ENCODE measurements at places on chromosomes 13 and 19.
A peak's percentile ranks its signal among the peaks of the same experiment; 100 is the strongest.

GRCh38 chr19:19507354-19507753 lies 8.0 kb downstream of the TSSK6 start:
- no peak for DNase-seq

- DNase-seq = no peak
Measured at GRCh38 chr13:28743499-28744083, 24.8 kb upstream of the SLC46A3 start.

DNA sequence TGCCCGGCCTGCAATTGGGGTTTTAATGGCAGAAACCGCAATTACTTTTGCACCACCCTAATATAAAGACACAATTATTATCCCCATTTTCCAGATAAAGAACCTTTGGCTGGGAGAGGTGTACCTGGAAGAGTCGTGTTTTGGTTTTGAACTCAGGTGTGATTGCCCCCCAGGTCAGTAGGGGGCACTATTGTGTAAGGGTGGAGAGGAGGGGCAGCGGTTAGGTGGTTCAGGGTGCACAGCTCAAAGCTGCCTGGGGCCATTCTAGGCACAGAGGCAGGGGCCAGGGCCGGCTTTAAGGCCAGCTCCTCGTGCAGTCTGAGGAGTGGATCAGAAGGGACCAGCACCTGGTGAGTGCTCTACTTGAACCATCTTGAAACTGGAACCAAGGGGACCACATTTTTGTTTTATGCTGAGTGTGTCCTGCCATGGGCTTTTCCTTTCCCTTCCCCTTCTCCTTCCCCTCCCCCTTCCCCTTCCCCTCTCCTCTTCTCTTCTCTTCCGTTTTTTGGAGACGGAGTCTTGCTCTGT lies 5.8 kb upstream of the FCGRT start:
- peak; percentile 56 for DNase-seq

- no peak for DNase-seq
Measured at GRCh38 chr19:47491358-47492136, 7.5 kb upstream of the KPTN start.

DNA sequence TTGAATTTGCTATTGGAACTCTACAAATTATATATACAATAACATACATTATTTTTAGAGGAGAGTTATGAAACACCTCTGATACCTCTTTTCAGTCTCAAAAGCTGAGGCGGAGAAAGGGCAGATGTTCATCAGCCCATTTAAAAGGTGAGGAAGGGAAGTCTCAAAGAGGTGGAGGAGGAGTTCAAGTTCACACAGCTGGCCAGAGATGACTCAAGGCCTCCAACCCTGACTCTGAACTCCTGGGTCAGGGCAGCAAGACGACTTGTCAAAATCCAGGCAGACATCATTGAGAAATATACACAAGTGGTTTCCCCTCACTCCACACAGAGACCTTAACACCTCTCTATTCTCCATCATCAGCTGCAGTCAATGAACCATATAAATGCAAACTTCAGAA lies 2.1 kb downstream of the SIAH3 start:
- DNase-seq = no peak

DNA sequence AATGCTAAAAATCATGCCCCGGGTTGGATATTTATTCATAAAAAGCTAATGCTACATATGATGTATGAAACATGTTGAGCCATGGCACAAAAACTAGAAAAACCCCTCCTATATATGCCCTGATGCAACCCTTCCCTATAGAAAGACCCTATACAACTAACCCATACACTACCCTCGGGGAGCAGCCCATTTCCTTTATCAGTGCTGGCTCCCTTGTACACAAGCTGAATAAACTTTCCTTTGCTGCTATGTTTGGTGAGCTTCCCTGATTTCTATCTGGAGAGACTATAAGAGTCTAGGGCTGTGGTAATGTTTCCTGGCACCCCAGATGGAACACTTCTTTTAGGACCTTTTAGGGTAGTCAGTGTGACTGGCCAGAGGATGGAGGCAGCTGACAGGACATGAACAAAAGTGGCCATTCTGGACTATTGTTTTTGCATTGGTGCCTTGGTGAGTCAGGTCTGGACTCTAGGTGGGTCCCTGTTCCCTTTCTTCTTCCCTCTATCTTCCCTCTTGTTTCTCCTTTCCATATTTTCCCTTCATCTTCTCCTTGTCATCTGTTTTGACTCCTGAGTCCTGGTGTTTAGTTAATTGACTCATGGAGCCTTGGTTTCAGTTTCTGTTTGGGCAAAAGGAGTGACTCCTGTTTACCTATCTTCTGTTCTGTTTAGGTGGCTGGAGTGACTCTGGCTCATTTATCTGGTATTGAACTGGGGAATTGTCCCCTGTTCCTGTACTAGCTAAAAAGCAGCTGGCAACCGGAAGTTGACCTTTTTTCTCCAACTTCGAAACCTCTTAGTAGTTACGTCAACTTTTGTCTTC lies 1321.8 kb upstream of the PCDH9 start:
- DNase-seq = no peak

DNA sequence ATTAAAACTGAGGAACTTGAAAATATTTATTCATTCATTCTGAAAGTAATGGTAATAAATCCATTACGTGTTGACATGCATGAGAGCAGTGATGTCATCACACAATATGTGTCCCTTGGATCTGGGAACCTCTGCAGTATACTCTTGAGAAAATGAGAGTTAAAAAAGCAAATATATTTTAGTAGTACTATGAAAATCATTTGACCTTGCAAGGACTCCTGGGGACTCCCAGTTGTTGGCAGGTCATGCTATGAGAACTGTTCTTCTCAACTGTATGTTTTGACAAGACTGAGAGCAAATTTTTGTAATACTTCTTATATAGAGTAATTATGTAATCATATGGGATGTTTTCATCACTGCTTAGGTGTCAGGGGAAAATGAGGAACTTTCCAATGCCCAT lies 249.4 kb downstream of the PCCA start:
- DNase-seq = no peak

DNA sequence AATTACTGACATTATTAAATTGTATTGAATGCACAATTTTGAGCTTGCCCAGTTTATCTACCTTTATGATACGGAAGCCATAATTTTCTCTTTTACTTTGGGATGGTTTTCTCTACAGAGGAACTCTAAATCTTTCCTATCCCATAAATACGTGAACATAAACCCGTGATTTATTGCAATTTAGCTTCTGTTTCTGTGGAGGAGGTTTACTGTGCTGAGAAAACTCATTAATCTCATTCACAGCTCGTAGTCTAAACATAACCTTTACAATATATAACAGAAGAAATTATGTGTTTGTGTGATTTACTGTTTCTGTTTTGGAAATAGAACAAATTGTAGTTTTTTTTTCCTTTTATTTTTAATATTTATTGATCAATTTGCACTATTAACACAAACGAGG lies 207.1 kb upstream of the PCDH9 start:
- DNase-seq = no peak

DNA sequence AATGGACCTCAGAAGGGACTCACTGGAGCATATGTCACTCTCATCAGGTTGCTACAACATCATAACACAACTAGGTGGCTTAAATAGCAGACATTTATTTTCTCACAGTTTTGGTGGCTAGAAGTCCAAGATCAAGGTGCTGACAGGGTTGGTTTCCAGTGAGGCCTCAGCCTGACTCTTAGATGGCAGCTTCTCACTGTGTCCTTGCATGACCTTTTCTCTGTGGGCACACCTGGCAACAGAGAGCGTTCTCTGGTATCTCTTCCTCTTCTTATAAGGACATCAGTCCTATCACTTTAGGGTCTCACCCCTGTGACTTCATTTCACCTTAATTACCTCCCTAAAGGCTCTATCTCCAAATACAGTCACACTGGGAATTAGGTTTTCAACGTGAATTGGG lies 74.5 kb downstream of the CYSLTR2 start:
- no peak for DNase-seq

- no peak for DNase-seq
Measured at GRCh38 chr13:88802886-88803285, 1131.7 kb downstream of the SLITRK5 start.

GRCh38 chr13:25024175-25024574 lies 71.8 kb upstream of the PABPC3 start:
- DNase-seq = no peak

GRCh38 chr19:29842471-29843179 lies 30.8 kb downstream of the CCNE1 start:
- DNase-seq = peak; percentile 31

GRCh38 chr13:37753776-37754175 lies 115.8 kb downstream of the TRPC4 start:
- DNase-seq = no peak

DNA sequence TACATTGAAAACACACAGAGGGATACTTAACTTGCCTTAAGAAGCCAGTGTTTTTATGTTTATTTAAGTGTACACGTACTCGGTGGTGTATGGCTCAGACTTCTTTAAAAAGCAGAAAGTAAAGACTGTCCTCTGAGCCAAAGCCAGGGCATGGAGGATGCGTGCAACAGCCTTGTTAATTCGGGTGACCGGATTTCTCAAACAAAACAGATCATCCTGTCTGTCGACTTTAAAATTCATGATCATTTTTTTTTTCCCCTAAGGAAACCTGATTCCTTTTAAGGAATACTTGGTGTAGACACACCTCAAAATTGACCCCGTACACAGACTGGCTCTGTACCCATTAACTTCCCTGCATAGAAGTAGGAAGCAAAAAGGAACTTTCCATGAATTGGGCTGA lies 124.7 kb upstream of the RNF113B start:
- DNase-seq = no peak

- DNase-seq = no peak
Measured at GRCh38 chr13:105135852-105136615, 1399.4 kb downstream of the EFNB2 start.

DNA sequence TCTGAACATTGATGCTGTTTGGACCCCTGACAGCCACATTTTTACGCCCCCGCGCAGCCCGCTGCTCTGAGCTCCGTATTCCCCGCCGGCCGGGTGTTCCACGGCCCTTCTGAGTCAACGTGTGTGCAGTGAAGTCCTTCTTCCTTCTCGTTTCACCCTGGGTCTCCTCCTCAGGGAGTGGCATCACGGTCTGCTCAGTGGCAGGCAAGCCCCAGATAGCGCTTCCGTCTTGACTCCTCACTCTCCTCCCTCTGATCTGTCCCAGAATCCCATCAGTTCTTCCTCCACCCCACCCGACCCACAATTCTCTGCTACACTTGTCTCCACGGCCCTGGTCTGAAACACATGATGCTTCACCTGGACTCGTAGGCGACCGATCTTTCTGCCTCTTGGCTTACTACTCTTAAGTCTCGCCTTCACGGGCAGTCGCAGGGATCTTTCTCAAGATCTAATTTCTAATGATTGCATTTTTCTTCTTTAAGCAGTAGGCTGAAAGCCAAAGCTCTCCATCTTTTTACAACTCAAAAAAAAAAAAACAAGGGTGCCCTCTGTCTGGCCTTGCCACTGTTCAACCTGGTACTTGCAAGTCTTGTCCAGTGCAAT lies 33.9 kb downstream of the CCNE1 start:
- DNase-seq = no peak

DNA sequence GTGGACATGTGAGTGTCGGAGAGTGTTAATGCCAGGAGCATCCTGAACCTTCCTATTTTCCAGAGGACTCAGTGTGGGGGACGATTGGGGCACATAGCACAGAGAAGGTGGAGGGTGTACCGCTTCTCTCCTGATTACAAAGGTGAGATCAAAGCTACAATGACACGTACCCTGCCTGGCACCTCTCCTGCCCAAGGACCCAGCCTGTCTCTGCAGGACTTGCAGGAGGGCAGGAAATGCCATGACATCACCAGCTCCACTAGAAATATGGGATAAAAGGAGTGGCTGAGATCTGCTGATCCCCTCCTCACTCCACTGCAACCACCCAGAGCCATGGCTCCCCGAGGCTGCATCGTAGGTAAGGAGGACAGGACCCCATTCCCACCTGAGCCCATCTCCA lies at the start of gene IGFL1:
IGFL1 (plus strand) TSS at position 301 of the 400 bp plus-strand sequence; CDS start at position 334, 33 bp downstream.
- no peak for DNase-seq

DNA sequence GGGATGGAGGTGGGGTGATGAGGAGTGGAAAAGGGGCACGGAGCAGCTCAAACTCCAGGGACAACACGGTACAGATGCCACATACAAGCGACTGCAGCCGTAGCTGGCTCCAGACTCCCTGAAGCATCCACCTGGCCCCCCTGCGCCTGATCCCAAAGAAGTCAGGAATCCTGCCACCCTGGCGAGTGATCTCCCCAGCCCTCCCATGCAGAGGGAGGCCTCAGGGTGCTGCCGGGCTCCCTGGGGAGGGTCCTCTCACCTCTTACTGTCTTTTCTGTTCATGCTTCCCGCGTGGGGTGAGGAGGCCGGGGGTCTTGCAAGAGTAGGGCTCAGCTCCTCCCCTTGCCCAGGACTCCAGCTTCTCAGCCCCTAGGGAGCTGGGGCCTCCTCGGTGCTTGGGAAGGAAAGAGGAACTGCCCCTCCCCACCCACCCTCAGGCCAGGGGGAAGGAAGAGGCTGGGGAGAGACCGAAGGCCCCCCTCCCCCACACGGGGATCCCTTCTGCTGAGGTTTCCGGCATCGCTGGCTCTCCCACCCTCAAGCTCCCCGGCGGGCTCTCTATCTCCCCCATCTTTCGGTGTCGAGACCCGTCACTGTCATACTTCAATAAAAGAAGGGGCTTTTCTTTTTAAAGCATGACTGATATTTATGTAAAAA lies at the start of gene RASGRP4:
RASGRP4 (minus strand) TSS at position 410 of the 657 bp plus-strand sequence; CDS start at position 282, 128 bp downstream.
- peak; percentile 57 for DNase-seq

- no peak for DNase-seq
Measured at GRCh38 chr13:29180055-29180454, 359.9 kb downstream of the MTUS2 start.

DNA sequence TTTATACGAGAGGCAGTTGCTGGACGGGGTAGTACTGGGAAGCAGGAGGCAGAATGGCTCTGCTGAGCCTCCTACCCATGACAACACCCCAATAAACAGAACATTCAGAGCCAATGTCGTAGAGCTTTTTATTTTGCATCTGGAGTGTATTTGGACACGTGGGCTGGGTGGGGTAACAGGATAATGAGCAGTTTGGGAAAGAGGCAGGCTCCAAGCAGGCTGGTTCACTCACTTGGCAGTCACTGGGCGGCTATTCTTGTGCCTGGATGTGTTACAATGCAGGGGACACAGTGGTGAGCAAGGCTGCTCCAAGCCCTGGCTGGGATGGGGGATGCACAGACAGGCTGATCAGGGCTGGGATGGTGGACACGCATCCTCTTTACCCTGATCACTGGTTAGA lies 9.5 kb downstream of the ACTMAP start:
- no peak for DNase-seq

DNA sequence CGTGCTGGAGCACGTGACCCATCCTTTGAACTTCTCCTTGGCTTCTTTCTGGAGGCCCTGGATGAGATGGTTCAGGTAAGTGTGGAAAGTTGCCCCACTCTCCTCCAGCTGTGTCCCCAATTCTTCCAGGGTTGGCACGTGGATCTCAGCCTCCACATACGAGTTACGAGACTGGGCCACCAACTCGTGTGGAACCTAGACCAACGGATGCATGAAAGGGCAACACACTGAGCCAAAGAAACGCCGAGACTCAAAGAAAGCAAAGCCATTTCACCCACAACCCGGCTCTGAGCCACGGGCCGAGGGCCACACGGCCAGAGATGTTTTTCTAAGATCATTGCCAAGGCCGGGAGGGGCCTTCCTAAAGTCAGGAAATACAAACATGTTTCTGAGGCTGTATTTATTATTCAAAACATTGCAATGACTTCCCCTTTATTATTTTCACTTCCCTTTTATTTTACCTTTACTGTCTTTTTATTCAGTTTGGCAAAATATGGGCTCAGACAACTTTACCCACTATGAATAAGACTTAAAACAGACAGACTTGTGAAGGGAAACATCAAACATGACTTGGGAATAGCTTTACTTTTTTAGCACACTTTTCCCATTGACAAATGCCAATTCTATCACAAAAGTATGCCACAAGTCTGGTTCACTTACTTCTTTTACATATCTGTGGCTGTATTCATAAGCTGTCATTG lies 94.6 kb downstream of the KL start:
- no peak for DNase-seq

GRCh38 chr13:73286942-73287620 lies 228.3 kb downstream of the KLF5 start:
- no peak for DNase-seq

GRCh38 chr13:101408992-101409656 lies 7.2 kb downstream of the NALCN start:
- no peak for DNase-seq

Data from right lobe of liver (tissue), 6 donors.